ENCODE measurements at places on chromosomes 5 and 9.

DNA sequence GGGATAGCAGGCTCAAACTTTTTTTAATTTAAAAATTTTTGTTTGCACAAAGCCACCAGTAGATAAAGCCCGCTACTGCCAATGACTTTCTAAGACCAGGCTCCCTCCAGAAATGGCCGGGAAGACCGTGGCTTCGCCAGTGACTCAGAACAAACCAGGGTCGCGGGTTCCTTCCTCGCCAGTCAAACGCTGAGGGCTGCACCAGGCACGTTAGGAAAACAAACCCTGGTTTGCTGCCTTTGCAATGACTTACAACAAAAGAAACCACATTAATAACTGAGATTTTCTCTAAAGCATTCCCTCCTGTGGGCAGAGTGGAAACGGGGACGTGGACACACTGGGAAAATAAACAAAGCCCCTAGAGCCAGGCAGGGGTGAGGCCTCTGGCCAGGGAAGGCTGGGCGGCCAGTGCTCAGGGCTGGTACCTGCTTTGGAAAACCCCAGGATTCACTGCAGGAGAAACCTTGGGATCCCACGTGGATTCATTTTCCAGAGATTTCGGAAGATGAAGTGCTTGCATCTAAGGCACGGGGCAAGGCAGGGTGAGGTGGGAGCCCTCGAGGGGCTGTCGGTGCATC lies 3.8 kb downstream of the PRRX2 start:
- H3K27me3 ChIP-seq = peaks cover 21% of the 10 kb centered on the region
- H3K4me3 ChIP-seq = no peak overlapping the region
- H3K36me3 ChIP-seq = no peaks in the 10 kb centered on the region
- H3K4me1 ChIP-seq = peaks cover 6% of the 10 kb centered on the region
- no peak for DNase-seq

DNA sequence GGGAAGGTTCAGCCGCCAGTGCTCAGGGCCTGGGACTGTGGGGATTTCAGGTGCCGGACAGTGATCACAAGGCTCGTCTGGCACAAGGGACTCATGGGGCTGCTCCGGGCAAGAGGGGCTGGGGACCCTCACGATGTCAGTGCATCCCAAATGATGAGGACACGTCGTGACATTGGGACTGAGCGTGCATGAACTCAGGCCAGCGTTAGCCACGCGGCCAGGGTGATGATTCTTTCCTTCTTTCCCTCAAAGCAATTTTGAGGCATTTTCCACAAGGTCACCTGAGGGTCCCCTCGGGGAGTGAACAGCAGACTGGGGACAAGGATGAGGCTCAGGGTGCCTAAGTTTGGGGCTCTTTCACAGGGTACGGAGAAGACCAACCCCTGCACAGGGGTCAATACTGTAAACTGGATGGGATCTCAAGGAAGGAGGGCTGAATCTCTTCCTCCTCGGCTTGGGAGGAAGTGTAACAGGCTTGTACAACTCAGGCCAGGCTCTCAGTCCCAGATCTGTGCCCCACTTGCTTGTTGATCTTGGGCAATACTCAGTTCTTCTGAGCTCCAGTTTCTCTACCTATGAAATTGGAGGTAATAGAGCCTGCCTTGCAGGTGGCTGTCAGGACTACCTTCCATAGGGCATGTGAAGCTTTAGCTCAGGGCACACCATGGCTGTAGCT lies 78.5 kb downstream of the PRRT1B start:
- no peak overlapping the region for H3K4me3 ChIP-seq
- H3K36me3 ChIP-seq = peaks cover 21% of the 10 kb centered on the region
- DNase-seq = no peak
- H3K27me3 ChIP-seq = no peaks in the 10 kb centered on the region
- H3K27ac ChIP-seq = no peak overlapping the region

DNA sequence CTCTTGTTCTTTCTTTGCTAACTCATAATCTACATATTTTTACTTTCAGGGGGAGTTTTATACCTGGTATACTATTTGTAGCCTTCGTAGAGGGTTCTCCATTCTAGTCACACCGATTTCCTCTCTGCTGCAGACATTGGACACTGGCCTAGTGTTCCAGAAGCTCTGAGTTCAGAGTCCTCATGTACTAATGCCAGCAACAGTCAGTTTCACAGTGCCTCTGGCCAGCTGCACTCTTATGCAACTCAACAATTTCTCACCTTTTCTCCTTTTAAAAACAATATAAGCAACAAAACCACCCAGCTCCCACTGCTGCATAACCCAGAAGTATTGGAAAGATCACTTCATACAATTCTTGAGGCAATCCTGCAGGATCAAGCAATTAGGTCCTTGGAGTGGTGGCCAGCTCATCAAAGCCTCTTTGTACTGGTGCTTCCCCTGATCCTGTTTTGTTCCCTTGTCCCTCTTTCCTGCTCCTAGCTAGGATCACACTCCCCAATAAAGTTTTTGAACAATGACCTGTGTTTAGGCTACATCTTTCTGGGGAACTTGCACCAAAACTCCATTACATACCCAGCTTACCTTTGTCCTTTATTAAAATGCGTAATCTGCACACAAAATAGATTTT lies 98.1 kb upstream of the TUT7 start:
- H3K4me3 ChIP-seq = no peak overlapping the region
- DNase-seq = no peak
- no peak overlapping the region for H3K27ac ChIP-seq
- H3K36me3 ChIP-seq = no peaks in the 10 kb centered on the region

GRCh38 chr5:137754188-137754960 lies at the start of gene HNRNPA0:
Gene HNRNPA0, minus strand, starts transcription at chr5:137754363. Its CDS starts 297 bp downstream, at chr5:137754066.
- H3K27ac ChIP-seq = peak within 1 kb of the TSS; percentile 100
- peaks cover 2% of the 10 kb centered on the region for H3K27me3 ChIP-seq

- H3K27me3 ChIP-seq = peaks cover 15% of the 10 kb centered on the region
- no peak for DNase-seq
- no peak overlapping the region for H3K4me3 ChIP-seq
- H3K27ac ChIP-seq = no peak overlapping the region
- no peaks in the 10 kb centered on the region for H3K4me1 ChIP-seq
- H3K36me3 ChIP-seq = no peaks in the 10 kb centered on the region
These were observed 100.4 kb upstream of the MAMDC2 start for GRCh38 chr9:69943148-69943806.

GRCh38 chr9:122397749-122398148 lies 26.9 kb downstream of the PTGS1 start:
- no peak for DNase-seq
- no peaks in the 10 kb centered on the region for H3K36me3 ChIP-seq
- peaks cover 8% of the 10 kb centered on the region for H3K27me3 ChIP-seq
- no peak overlapping the region for H3K4me3 ChIP-seq
- peaks cover 4% of the 10 kb centered on the region for H3K4me1 ChIP-seq

- H3K4me1 ChIP-seq = peaks cover 11% of the 10 kb centered on the region
- no peaks in the 10 kb centered on the region for H3K27me3 ChIP-seq
- H3K36me3 ChIP-seq = peaks cover 9% of the 10 kb centered on the region
- no peak overlapping the region for H3K27ac ChIP-seq
These were observed 19.5 kb upstream of the GOLGA1 start for GRCh38 chr9:124960409-124960752.

- peaks cover 3% of the 10 kb centered on the region for H3K4me1 ChIP-seq
- peak; percentile 17 for DNase-seq
- no peaks in the 10 kb centered on the region for H3K27me3 ChIP-seq
- H3K36me3 ChIP-seq = no peaks in the 10 kb centered on the region
These were observed 55.3 kb upstream of the ANGPTL2 start for GRCh38 chr9:127177665-127178265.

GRCh38 chr5:177316005-177316404 lies 4.3 kb upstream of the MXD3 start:
- peaks cover 13% of the 10 kb centered on the region for H3K36me3 ChIP-seq
- no peak overlapping the region for H3K4me3 ChIP-seq
- DNase-seq = no peak

- DNase-seq = no peak
- no peak overlapping the region for H3K27ac ChIP-seq
- no peaks in the 10 kb centered on the region for H3K27me3 ChIP-seq
- no peaks in the 10 kb centered on the region for H3K36me3 ChIP-seq
These were observed 93.6 kb downstream of the MCTP1 start for GRCh38 chr5:95191330-95191729.

DNA sequence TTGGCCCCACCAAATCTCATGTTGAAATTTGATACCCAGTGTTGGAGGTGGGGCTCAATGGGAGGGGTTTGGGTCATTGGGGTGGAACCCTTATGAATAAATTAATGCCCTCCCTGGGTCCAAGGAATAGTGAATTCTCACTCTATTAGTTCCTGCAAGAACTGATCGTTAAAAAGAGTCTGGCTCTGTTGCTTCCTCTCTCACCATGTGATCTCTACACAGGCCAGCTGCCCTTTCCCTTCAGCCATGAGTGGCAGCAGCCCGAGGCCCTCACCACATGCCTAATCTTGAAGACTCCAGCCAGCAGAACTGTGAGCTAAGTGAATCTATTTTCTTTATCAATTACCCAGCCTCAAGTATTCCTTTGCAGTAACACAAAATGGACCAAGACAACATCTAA lies 106.0 kb downstream of the CAAP1 start:
- H3K4me3 ChIP-seq = no peak overlapping the region
- no peaks in the 10 kb centered on the region for H3K4me1 ChIP-seq
- no peak overlapping the region for H3K27ac ChIP-seq
- no peaks in the 10 kb centered on the region for H3K27me3 ChIP-seq

- H3K36me3 ChIP-seq = no peaks in the 10 kb centered on the region
- H3K27me3 ChIP-seq = peaks cover 8% of the 10 kb centered on the region
- no peaks in the 10 kb centered on the region for H3K4me1 ChIP-seq
- no peak overlapping the region for H3K4me3 ChIP-seq
- no peak for DNase-seq
These were observed 204.3 kb downstream of the ERCC6L2 start for GRCh38 chr9:96079779-96080178.

GRCh38 chr5:148309746-148310145 lies 2.5 kb upstream of the SPINK7 start:
- no peak overlapping the region for H3K4me3 ChIP-seq
- H3K36me3 ChIP-seq = no peaks in the 10 kb centered on the region
- H3K27me3 ChIP-seq = no peaks in the 10 kb centered on the region
- no peak overlapping the region for H3K27ac ChIP-seq
- DNase-seq = no peak
